ENCODE measurements at places on chromosomes 1 and 21.
A peak's percentile ranks its signal among the peaks of the same experiment; 100 is the strongest.

DNA sequence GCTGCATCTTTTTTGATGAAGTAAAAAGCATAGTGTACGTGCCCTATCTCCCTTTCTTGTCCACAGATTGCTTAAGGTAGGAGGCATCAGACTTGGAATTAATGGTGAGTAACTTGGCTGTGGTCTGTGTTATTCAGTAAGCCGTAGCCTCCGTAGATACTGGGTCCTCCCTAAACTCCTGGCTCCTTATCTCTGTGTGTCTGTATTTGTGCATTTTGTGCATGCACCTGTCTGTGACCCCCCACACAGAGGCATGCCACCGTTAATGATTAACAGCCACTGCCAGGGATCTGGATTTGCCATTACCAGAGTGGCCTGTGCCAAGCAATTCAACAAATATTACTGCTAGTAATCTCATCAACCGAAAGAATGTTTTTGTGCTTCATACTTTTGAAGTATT is 31.9 kb downstream of the MAP3K21 start:
- no peak for DNase-seq

DNA sequence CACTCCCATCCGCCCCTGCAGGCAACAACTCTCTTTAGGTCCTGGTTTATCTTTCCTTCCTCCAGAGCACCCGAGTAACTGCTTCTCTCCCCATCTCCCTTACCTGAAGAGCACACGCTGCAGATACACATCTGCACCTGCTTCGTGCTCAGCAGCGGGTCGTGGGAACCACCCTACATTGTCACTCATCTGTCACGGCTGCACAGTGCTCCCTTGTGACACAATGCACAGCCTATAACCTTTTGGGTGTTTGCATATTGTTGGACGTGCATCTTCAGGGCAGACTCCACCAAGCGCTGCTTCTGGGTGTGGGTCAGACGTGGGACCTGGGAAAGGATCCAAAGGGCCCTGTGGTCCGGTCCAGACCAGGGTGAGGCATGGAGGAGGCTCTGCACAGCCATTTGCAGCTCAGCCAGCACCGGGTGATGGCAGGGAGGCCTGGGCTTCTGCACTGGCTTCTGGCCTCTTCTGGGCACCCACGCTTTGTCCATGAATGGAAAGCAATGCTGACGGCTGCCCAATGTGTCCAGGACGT is 42.5 kb downstream of the WDR4 start:
- DNase-seq, result no peak

DNA sequence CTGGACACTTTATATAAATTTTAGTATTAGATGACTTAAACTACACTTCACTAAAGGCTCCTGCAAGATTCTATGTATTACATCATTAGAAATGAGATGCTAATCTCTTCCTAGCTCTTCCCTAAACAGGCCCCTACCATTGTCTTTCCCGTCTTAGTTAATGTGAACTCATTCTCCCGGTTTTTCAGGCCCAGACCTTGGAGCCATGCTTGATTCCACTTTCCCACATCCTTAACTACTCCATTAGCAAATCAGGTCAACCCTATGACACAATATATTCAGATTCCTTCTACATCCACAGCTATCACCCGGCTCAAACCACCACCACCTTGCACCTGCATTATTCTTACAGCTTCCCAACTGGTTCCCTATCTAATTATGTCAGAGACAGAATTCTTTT is 73.3 kb downstream of the NVL start:
- DNase-seq, result no peak

DNA sequence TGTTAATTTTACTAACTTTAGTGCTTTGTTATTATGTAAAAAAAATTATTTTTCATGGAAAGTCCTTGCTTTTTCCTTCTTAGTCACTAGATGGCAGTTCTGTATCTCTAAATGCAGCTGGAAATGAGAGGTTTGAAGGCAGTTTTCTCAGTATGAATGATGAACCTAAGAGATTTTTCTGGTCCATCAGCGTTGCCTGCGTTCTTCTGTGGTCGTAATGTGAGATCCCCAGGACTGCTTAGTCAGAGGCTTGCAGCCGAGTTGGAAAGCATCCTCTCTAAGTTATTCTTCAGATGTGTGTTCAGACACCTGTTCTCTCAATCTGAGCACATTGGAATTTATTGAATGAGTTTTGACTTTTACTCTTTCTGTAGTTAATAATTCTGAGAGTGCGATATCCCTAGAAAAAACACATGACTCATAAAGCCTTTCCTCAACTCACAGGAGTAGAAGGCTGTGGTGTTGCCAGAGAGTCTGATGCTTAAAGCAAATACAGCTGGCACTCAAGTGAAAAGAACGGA is 99.3 kb downstream of the FMN2 start:
- no peak for DNase-seq

DNA sequence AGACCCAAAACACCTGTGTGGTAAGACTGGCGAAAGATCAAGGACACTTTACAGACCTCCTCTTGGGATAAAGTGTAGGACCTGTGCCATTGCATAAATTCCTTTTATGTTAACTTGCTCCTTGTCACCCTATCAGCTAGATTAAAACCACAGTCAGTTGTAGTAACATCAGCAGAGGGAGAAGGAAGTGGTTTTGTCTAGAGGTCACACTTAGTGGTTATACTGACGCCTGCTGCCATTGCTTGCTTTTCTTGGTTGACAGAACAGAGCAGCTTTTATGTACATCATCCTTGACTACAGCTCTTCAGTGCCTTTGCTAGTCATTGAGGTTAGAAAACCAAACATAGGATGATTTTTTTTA is 101.4 kb downstream of the PBX1 start:
- DNase-seq, result no peak

- DNase-seq, result no peak
Observed at GRCh38 chr21:42535602-42536171, 22.0 kb downstream of the SLC37A1 start.

DNA sequence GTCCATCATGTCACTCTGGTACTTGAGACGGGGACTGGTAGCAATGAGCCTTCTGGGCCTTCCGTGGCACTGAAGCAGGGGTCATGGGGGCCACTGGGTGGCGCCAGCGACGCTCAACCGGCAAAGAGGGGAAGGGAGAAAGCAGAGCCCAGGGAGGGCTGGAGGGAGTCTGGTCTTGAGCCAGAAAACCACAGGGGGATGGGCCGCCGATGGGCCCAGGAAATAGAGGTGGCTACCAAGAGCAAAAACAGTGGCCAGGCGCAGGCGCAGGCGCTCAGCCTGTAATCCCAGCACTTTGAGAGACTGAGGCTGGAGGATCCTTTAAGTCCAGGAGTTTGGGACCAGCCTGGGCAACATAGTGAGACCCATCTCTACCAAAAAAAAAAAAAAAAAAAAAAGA is 21.8 kb downstream of the EXOC8 start:
- DNase-seq, result peak; percentile 6

GRCh38 chr1:33660956-33661355 is 188.5 kb downstream of the ZSCAN20 start:
- DNase-seq, result no peak

DNA sequence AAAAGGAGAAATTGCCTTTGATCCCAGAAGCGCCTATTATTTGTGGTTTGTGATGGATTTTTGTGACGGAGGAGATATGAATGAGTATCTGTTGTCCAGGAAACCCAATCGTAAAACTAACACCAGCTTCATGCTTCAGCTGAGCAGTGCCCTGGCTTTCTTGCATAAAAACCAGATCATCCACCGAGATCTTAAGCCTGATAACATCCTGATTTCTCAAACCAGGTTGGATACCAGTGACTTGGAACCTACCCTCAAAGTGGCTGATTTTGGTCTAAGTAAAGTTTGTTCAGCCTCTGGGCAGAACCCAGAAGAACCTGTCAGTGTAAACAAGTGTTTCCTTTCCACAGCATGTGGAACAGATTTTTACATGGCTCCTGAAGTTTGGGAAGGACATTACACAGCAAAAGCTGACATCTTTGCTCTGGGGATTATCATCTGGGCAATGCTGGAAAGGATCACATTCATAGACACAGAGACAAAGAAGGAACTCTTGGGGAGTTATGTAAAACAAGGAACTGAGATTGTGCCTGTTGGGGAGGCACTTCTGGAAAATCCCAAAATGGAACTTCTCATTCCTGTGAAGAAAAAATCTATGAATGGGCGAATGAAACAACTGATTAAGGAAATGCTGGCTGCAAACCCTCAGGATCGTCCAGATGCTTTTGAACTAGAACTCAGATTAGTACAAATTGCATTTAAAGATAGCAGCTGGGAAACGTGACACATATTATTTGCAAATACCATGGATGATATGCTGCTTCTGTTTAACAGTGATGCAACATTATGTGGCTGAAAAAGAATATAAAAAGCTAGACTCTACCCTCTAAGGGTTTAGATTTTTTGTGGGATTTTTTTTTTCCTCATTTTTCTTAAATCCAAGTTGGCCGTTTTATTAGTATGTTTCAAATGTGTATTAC is 10.5 kb downstream of the PDIK1L start:
- no peak for DNase-seq

- DNase-seq, result no peak
Observed at GRCh38 chr1:219174460-219175211, 958 bp downstream of the LYPLAL1 start.
